ENCODE measurements at places on chromosomes 2 and 18.

- no peak for DNase-seq
Observed at GRCh38 chr2:196376984-196377877, 205.9 kb upstream of the STK17B start.

- DNase-seq: no peak
Observed at GRCh38 chr2:148459377-148459778, 185.2 kb upstream of the EPC2 start.

DNA sequence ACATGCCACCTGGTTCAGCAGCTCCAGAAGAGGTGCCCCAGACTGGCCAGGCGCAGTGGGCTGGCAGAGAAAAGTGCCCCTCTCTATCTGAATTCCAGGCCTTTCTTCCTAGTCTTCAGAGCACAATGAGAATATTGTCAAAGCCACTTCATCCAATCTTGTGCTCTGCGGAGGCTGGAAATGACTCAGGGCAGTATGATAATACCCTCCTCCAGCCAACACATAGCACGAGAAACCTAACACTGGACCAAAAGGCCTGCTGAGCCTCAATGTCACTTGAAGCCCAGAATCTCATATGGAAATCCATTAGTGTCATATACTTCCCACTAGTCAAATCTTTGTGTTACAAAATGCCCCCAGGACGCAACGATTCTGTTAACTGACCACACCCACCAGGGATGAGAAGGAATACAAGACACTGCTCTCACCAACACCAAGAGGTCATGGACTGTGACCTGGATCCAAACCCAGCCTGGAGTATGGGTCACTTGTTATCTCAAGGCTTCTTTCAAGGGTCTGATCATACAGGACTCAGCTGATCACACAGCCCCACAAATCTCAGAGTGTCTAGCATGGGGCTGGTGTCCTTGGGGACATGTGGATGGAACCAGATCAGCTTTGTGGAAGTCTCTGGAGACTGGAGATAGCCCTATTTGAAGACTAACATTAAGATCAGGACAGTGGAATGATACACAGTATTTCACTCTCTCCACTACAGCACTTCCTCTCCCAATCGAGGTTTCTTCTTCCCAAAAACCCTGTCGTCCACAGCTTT is 10.1 kb downstream of the KIF3C start:
- no peak for DNase-seq

DNA sequence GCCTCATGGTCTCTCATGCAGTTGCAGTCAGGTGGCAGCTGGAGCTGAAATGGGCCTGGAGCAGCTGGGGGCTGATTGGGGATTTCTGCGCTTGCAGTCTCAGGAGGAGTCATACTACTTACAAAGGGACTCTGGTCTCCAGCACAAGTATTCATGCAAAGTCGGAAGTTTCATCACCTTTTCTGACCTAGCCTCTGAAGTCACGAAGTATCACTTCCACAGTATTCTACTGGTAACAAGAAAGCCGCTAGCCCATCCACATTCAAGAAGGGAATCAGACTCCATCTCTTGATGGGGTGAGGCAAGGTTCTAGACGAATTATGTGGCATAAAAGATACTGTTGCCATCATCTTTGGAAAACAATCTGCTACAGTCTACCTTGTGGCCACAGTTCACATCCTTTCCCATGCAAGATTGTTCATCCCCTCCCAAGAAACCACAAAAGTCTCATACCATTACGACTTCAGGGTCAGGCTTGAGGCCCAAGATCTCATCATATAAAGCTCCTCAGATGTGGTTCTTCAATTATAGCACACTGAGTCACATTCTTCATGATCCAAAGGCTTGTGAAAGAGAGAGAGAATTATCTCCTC is 95.3 kb downstream of the SMC6 start:
- DNase-seq: no peak

GRCh38 chr18:23969664-23970063 is 44.9 kb upstream of the TTC39C start:
- DNase-seq: no peak

DNA sequence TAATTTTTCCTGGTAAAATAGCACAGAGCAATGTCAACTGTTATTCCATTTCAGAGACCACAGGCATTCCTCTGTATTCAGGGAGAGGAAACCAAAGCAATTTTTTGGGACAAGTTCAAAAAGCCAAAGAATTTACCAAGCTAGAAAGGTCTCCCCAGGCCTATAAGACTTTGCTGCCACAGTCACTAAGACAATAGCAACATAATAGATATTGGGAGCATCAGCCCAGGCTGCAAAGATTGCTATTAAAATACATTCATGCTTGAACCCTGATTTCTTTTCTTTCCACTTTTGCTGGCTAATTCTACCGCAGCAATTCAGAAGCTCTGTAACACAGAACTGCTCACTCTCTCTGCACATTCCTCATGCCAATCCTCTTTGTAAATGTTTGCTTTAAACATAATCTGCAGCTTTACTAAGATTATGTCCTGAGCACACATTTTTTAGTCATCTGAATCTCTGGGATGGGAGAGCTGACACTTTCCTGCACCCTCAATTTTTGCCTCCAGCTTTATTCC is 76.3 kb downstream of the CLHC1 start:
- DNase-seq: no peak

- DNase-seq: no peak
Observed at GRCh38 chr2:7437716-7438632, 520.8 kb downstream of the RNF144A start.

DNA sequence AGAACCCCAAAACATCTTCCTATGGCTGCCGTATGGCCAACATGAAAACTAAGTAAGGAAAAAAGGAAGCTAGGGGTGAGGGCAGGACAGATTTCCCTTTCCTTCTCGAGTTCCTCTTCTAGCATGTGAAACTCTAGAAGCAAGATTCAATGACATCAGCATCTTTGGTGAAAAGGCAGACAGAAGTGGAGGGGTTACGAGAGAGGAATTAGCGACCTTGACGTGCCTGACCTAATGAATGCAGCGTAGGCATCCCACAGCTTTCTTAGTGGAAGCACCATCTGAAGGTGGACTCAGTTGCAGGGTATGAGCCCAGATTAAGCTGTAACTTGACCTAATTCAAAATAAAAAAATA is 47.9 kb upstream of the PELI1 start:
- no peak for DNase-seq

DNA sequence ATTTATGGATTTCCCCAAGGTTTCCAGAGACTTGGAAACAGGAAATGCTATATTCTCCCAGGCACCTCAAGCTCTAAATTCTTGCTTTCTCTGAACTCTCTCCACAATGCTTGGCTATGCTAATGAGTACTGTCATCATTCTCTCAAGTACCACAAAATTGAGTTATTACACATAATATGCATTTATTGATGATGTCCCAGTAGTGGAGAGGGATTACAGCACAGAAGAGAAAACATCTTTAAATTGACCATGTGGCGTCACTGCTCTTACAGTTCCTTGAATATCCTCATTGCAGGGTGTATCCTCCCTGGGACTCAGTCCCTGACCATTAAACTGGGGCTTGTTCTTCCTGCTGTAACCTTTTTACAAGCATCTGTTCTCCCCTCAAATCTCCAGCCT is 681.1 kb upstream of the FANCL start:
- DNase-seq: no peak

DNA sequence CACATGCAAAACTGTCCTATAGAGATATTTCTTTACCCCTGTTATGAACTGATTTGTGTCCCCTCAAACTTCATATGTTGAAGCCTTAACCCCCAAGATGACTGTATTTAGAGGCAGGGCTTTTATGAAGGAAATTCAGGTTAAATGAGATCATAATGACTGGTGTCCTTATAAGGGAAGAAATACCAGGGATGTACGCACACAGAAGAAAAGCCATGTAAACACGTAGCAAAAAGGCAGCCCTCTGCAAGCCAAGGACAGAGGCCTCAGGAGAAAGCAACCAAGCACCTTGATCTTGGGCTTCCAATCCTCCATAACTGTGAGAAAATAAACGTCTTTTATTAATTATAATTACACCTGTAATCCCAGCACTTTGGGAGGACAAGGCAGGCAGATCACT is 101.3 kb upstream of the NDUFV2 start:
- DNase-seq: no peak

DNA sequence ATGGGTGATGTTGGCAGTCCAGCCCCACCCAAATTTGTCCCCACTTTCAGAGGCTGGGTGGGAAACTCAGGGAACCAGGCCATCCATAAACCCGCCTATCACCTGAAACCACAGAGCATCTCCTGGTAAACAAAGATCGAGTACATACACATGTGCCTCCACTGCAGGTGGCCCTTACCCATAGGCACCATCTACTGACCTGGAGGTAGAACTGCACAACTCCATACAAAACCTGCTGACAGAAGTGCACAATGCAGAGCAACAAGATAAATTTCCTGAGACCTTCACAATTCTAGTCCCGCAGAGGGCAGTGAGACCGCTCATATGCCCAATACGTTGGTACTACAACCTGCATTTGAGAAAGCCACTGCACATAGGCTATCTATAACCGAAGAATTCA is 856.3 kb downstream of the SUCLG1 start:
- no peak for DNase-seq

DNA sequence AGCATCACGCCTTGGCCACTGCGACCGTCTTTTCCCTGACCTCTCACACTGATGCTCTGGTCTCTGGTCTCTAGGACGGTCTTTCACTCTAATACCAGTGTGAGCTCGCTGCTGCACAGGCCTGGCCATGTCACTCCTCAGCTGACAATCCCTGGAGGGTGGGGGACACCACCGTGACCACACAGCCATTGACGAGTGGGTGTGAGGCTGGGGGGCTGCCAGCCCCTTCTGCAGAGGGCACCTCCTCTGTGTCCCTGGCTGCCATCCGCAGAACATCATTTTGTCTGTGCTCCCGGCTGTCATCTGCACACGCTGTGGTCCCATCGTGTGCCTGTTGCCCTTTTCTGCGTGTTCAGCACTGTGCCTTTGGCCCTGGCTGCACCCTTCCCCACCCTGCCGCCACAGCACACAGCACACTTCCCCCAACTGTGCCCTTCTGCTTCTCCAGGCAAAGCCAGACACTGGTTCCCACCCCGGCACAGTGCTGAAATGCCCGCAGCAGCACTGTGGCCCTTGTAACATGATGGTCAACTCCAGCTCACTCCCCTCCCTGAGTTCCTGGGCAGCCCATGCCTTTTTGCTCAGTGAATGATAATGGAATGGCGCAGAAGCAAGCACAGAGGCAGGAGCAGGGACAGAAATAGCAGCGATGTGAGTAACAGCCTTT is 30.4 kb upstream of the INHBB start:
- no peak for DNase-seq

GRCh38 chr2:206804326-206804725 is 38.9 kb downstream of the FASTKD2 start:
- no peak for DNase-seq

GRCh38 chr2:85131116-85131515 is 2.1 kb upstream of the TCF7L1 start:
- no peak for DNase-seq

DNA sequence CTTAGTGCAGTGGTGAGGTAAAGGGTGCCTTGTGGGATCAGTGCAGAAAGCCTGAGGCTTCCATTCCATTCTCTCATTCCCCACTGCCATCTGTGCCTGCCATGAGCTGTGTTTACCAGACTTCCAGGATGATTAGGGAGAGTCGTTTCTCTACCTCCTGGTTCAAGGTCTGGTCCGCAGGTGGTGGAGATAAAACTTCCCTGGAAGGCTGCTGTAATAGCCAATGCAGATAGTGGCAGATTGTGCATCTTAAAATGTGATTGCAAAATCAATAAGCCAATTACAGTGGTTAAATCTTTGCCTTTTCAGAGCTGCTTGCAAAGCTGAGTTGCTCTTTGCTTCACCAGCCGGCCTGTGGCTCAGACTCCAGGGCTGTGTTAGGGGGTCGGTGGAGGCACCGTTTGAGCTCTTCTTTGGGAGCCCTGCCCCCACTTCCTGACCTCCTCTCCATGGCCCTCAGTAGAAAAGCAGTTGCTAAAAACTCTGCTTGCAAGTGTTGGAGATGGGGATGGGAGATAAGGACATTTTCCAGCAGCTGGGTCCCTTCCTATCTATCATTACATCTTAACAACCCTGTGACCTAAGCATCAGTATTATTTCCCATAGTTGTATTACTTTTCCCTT is 95.2 kb upstream of the HS6ST1 start:
- no peak for DNase-seq

GRCh38 chr2:189179570-189179950 is at the start of gene COL5A2:
TSS of gene COL5A2 (minus strand) at chr2:189179761. CDS start at chr2:189179604, 157 bp downstream.
- no peak for DNase-seq

DNA sequence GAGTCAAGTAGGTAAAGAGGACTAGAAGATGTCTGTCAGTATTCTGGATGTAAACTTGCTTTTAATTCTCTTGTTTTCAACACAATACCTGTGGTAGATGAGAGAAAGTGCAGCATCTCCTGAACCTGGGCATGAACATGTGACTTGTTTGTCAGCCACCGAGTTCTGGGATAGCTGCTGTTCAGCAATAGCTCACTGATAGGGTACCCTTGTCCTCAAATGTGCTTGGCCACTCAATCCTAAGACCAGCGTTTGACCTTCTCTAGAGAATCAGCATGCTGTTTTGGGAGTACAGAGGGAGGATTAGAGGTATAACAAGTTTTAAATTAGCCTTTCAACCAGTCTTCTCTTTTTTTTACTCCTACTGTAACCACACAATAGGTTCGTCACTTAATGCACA is 23.2 kb downstream of the RPIA start:
- no peak for DNase-seq

DNA sequence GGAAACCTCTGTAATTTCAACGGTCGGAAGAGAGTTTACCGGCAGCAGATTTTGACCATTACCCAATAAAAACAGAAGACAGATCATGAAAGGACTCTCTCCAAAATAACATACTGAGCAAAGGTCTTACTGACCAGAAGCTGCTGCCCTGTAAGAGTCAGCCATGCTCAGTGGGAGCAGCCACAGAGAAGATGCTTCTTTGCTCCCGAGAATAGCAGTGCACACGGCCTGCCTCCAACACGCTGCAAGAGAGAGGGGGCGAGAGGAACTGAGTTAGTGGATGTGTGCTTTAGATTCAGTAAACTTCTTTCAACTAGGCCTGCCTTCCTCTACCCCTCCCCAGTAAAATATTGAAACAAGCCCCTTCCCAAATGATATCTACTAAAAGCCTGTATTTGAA is 103.7 kb downstream of the NCK2 start:
- DNase-seq: no peak

GRCh38 chr18:64785686-64786085 is 636.8 kb upstream of the LINC00305 start:
- no peak for DNase-seq

GRCh38 chr2:158912765-158913164 is 55.7 kb upstream of the TANC1 start:
- no peak for DNase-seq

DNA sequence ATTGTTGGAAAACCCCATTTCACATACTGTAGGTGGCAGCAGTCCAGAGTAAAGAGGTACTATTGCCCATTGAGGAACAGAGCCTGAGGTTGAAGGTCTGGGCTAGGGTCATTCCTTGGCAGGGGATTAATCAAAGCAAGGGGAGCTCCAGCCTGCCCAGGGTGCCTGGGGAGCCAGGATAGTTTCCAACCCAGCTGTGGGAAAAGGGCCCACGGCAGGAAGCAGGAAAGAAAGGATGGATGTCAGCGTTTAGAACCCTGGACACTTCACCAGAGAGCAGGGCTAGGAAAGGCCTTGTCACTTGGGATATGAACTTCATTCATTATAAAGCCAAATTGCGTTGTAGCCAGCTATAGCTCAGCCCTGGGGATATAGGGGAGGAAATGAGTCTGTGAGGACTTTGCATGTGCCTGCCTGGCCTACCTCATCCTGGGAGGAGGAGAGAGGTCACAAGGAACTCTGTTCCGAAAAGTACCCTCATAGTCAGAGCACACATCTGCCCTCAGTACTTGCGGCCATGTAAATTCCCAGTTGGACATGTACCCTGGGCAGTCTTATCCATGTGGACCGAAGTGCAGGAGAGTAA is 140.2 kb upstream of the COPS8 start:
- DNase-seq: no peak

- no peak for DNase-seq
Observed at GRCh38 chr2:27216416-27217137, 592 bp upstream of the CAD start.

GRCh38 chr2:235582081-235582686 is 88.3 kb downstream of the AGAP1 start:
- no peak for DNase-seq

Measured in Calu3 (cell line).